ENCODE measurements at places on chromosomes 5 and 9.

- no peak for DNase-seq
Observed at GRCh38 chr9:117073071-117073470, 341.8 kb downstream of the ASTN2 start.

- no peak for DNase-seq
Observed at GRCh38 chr9:76607730-76608436, 148.9 kb downstream of the GCNT1 start.

- no peak for DNase-seq
Observed at GRCh38 chr9:124248066-124248465, 9.7 kb upstream of the NEK6 start.

- no peak for DNase-seq
Observed at GRCh38 chr5:121108725-121109124, 644.6 kb downstream of the PRR16 start.

DNA sequence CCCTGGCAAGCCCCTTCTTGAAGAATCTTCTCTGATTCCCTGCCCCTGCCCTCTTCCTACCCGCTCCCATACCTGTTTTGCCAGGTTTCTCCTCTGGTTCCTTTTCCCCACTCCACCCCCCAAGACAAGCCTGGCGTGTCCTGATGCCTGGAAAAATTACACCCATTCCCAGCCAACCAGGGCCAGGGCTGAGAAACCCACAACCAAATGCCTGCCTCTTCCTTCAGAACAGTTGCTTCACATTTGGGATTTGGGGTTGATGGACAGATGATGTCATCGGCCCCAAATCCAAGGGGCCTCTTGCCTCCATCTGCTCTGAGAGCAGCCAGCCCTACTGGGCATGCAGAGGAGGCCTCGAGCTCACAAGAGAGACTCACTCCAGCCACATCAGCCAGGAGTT lies 8.8 kb upstream of the NEK6 start:
- no peak for DNase-seq

- DNase-seq, result no peak
Observed at GRCh38 chr5:65157906-65158603, 323.7 kb downstream of the ADAMTS6 start.

DNA sequence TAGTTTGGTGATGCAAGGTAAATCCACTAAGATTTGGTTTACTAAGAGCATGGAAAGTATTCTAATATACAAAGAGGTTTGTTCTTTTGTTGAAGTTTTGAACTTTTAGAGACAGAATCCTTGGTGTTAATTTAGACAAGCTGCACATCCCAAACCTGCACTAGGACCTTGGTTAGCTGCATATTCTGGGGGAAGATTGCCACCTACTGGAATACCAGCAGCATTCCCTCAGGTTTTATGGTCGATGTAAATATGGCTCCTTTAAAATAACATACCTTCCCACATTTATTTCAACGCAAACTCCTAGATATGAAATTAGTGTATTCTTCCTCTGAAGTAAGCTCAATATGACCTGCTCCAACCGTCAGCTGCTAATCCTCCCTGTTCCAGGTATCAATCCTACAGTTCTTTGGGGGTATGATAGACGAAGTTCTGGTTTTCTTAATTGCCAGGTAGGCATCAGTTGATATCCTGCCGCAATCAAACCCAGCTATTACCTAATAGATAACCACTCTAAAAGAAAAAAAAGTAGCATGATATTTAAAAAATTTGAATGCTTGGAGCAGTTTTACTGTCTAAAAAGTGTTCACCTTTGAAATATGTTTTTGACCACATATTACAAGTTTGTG lies 624.1 kb downstream of the ISL1 start:
- no peak for DNase-seq

DNA sequence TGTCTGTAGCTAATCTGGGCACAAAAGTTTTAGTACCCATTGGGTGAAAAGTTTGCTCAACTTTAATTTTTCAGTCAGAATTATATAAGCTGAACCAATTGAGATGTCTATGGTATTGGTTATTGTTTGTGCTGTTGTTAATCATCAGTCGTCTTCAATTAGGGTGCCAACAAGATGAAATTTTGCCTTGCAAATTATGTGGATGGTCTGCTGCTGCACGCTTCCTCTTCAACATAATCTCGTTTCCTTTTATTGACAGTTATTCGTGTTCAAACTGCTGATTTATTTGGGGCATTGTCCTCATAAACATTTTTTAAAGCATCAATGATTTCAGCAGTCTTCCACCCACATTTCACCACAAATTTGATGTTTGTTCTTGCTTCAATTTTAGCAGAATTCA lies 194.0 kb downstream of the HTR1A start:
- no peak for DNase-seq

- no peak for DNase-seq
Observed at GRCh38 chr5:133814152-133814551, 154.3 kb downstream of the C5orf15 start.

DNA sequence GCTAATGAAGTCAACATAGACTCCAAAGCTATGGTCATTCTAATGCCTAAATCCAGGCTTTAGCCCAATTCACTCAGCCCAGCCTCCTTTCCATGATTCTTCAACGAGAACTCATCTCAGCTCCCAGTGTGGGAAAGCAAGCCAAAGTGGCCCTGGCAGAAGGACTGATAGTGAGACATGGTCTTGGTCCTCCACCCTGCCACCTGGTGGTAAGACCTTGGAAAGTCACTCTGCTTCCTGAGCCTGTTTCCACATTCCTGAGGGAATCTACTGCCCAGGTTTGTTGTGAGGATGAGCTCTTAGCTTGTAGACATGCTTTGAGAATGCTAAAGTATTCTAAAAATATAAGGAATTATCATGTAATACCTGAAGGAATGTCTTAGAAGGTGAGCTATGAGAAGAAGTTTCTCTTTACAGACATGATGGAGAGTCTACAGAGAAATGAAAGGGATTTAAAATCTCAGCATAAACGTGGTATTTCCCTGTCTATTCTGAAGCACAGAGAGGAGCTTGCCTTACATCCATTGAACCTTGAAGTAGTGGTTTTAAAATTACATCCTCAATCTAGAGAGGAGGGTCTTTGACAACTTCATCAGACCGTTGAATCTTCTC lies 173.5 kb downstream of the TRIM32 start:
- peak; percentile 3 for DNase-seq

GRCh38 chr5:98936948-98937715 lies 8.3 kb upstream of the CHD1 start:
- DNase-seq, result no peak

DNA sequence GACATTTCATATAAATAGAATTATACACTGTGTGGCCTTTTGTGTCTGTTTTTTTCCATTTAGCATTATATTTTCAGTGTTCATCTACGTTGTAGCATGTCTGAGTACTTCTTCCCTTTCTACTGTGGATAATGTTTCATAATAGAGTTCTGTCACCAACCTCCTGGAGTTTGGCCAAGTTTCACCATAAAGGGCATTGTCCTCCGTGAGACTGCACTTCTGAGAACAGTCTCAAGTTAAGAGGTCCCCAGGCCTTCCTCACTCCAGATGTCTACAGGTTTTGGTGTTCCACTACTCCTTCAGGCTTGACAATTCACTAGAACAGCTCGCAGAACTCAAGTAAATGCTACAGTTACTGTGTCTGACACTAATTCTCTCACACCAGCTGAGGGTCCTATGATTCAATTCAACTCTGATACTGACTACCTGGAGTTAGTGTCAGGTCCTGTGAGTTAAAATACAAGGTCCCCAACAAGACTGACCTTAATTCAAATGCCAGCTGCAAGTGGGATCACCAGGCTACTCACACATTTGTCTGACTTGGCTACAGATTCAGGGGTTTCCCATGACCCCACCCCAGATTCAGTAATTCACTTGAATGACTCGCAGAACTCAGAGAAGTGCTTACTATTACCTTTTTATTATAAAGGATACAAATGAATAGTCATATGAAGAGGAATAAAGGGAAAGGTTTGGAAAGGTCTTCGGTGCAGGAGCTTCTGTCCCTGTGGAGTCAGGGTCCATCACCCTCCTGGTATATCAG lies 31.1 kb downstream of the SLC35A4 start:
- DNase-seq, result no peak

- no peak for DNase-seq
Observed at GRCh38 chr5:179260324-179261070, 84.8 kb downstream of the ADAMTS2 start.

DNA sequence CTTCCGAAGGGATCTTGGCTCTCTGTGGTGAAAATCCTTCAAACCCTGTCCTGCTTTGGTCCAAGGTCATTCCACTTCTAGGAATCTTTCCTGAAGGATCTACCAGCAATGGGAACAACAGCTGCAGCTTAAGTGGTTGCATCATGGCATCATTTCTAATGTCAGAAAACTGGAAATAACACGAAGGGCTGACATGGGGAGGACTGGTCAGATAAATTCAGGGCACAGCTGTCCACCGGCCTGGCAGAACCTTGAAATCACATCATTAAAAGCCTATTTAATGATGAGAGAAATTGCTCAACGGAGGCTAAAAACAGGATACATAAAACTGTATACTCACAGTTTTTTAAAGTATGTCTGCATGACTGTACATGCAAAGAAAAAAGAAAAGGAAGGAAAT lies 28.3 kb downstream of the OLFML2A start:
- no peak for DNase-seq

DNA sequence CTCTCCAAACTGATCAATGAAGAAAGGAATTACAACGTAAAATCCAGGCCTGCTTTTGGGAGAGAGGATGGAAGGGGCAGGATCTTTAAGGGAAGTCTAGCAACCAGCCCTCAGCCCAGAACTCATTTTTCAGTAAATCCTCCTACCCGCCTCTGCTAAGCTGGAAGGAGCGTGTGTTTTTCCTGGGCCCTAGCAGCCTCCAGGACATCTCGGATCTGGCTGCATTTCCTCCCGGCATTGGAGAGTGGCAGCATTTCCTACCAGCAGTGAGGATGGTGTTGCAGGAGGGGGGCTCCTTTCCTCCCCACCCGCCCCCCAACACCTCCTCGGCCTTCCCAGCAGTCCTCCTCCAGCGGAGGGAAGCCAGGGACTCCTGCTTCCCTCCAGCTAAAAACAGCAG lies 54.5 kb downstream of the DCP2 start:
- no peak for DNase-seq

DNA sequence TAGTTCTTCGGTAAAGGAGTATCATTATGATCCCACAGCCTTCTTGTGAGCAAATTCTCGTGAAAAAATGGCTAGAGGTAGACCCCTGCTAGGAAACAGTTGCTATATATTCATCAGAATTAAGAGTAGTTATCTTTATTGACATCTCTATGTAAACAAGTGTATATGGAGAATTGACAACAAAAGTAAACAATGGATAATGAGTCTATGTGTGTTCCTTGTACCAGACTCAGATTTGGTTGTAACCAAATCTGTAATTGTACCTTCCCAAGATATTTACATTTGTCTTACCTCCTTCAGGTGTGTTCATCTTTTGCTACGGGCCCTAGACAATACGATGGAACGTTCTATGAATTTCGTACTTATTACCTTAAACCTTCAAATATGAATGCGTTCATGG lies 2.1 kb downstream of the NIPSNAP3B start:
- DNase-seq, result no peak

DNA sequence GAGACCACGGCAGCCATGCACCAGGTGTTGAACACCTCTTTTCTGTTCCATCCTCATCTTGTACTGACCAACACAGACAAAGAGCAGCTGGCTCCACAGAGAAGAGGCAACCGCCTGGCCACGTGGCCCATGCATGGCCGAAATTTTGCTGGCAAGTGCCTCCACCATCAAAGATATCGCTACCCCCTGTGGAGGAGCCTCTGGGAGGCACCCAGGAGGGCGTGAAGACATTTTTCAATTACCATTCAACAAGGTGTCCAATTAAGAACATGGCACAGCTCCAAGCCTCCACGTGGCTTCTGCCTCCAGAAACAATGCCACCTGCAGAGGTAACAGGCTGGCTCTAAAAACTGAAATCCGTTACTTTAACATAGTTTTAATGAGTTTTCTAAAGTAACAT lies 54.4 kb upstream of the CKS2 start:
- DNase-seq, result no peak

DNA sequence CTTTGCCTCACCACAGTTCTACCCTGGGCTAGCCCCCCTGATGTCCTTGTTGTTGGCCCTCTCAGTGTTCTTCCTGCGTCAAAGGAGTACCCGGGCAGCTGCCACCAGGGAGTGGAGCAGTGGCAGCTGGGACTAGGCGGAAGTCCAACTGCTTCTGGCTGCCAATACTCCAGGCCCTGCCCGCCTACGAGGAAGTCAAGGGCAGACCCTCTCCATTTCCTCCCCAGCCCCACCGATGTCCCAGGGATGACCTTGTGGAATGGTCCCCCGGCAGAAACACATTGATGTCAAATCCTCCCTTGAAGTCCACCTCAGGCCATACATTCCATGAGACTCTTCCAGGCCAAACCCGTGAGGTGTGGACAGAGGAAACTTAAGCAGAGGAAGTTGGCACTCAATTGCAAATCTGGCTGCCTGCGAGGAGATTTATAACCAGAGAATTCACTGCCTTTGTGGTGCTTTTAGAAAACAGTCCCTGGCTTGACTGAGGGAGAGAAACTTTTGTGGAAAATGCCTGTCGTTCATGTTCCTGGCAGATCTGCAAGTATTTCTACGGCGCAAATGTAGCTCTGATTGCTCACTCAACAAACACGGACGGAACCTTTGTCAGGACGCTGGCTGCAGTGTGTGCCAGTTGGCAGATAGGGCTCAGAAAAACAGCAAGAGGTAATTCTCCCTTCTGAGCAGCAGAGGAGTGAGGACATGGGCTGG lies 339.7 kb downstream of the RAB3C start:
- no peak for DNase-seq

DNA sequence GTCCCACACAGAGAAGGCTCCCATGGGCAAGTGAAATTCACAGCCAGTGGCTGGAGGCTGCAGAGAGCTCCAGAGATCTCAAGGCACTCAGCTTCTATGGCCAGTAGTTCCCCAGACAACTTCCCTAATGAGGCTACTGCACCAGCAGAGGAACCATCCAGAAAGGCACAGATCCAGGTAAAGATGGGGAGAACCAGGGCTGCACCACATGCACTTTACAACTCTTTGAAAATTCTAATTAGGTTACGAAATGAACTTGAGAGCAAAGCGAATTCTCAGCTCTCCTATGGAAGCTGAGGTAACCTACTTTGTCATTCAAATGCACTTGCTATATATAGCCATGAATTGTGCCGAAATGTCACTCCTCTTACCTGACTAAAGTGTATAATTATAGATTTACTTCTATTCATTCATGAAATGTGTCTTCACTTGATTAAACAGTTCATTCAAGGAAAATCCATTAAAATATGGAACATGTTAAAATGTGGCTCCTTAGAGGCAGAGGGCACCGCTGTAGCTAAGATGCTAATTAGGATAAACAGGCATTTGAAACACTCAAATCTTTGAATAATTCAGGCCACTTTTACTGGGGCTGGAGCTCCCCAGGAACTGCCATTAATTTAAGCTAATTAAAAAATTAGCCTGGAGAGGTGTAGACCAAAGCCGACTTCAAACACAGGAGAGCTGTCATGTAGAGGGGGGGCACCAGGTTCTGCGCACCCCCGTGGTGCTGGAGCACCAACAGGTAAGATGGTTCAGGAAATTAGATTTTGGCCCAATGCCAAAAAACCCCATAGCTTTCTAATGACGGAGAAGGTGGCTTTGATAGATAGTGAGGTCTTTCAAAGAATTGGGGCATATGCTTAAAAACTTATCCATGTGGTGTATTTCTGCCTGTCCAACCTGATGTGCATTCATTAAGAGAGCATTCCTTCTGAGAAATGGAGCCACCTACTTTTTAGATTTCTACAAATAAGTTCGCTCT lies 204.1 kb downstream of the GABBR2 start:
- no peak for DNase-seq

- DNase-seq, result peak; percentile 73
Observed at GRCh38 chr9:34675048-34675714, 12.7 kb upstream of the CCL27 start.
